ENCODE measurements at places on chromosomes 12 and 14.

GRCh38 chr12:132076711-132077110 lies 67.4 kb downstream of the DDX51 start:
- no peak for DNase-seq

GRCh38 chr12:103688376-103689063 lies 101.4 kb downstream of the STAB2 start:
- no peak for DNase-seq

DNA sequence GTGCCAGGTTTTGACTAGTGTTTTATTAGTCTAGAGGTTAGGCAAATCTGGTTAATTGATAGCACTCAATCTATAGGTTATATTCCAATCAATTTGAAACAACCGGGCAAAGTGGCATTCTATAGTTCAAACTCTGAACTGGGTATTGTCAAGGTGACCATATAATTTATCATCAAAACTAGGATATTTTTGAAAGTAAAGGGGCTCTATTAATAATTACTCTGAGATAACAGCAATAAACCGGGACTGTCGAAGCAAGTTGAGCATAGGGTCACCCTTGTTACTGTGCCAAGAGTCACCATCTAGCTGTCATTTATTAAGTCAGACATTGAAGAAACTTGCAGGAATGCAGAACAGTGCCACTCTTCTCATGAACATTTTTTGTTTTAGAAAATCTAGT lies 321.2 kb downstream of the RAD51B start:
- no peak for DNase-seq

GRCh38 chr12:38120438-38120837 lies 196.1 kb upstream of the ALG10B start:
- DNase-seq: no peak

DNA sequence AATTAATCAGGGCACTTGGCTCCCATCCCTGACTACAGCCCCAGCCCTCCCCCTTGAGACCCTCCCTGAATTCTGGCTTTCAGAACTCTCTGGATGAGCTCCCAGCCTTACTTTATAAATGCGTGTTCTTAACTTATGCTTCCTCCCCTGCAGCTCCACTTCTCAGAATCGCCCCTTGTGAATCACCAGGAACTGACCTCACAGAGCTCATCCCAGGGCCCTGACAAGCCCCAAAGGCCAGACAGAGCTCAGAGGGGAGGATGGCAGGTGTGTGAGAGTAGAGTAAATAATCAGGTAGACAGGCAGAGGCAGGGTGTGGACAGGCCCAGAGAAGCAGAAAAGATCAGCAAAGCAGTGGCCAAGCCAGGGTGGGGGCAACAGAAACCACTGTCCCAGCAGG lies 68.2 kb upstream of the FOXN3 start:
- DNase-seq: no peak
